CD4-positive, alpha-beta T cell treated with Interleukin-17A for 1 hour (primary cell): ENCODE measurements at places on chromosomes 5 and 9.

DNA sequence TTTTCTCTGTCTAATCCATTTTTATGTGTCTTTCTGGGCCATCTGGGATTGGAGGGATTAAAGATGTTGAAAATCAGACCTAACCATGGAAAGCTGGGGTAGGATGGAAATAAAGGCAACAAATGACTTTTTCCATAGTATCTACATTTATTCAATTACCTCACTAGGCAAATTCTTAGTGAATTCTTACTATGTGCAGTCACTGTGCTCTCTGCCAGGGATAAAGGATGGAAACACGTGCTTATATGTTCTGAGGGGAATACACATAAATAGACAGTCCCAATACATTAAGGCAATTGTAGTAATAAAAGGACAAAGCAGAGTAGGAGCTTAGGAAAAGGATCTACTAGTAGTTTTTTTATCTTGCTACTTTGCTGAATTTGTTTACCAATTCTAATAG lies 214.2 kb downstream of the PRR16 start:
- no peak for DNase-seq

DNA sequence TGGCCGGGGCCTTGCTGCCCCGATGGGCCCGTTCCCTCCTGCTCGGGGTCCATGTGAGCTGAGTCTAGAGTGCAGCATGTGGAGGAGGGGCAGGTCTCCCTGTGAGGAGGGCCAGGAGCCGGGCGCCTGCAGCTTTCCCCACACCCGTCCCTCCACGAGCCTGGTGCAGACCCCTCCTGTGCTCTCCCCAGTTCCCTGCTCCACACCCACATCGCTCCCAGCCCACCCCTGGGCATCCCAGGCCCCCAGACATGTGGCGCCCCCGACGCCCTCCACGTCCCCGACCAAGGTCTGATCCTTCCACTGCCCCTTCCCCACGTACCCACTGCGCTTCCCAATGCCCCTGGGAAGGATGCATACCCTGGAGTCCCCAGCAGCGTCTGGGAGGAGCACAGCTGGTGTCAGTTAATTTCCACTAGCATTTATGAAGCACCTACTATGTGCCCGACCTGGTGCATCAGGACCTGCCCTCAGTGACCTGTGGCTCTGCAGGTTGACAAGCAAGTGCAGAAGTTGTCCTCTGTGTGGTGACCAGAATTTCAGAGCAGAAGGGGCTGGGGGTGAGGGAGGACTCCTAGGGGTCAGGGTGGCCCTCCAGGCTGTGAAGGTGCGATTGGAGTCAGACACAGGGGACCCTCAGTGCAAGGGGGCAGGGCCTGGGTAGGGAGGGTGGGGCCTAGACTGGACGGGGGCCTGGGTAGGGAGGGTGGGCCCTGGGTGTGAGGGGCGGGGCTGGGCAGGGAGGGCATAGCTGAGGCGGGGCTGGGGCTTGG lies 10.8 kb upstream of the SLC6A18 start:
- DNase-seq = no peak

DNA sequence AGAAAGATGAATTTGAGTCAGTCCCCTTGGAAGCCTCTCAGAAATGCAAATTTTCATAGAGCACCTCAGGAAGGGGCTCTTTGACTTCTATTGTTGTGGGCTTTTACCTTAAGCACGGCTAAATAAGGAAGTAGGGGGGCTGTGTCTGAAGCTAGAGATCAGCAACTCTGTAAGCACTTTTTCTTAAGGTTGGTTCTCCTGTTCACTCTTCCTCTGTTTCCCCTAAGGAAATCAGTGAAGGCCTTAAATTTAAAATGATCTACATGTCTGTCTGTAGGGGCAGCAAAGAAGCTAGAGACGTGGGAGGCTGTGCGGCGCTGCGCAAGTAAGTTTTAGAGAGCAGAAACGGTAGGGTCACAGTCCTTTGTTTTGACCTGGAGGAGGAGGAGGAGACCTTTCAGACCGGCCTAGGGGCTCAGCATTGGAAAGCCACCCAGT lies 1.2 kb upstream of the CDC14B start:
- no peak for DNase-seq

DNA sequence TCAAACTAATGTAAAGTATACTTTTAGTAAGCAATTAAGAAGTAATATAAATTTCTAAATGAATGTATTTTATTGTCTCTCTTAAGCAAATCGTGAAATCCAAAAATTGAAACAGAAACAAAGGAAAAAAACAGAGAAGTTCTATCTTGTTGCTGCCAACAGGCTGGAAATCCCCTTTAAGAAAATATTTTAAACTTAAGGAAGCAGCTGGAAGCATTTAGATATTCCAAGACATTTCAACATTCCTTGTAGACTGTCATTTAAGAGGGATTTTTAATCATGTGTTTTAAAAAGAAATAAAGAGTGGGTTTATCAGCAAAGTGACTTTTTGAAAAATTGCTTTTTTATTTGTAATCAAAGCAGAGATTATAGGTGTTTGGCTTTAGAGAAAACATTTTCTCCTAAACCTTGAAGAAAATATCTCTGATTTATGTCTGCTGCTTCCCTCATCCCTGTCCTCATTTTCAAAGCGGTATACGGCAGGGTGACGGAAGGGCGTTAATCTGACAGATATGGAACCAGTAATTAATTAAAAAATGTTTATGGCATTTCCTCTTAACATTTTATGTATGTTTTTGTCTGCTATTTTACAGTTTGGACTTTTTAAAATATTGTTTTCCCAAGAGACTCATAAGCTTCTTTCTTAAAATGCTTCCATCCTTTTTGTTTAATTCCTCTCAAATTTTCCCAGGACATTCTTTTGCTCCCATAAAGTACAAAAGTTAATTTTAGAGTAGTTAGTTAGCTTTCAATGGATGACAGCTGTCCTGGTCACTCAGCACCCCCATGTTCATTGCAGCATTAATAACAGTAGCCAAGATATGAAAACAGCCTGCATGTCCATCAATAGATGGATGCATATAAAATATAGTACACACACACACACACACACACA lies 245.6 kb downstream of the LURAP1L start:
- no peak for DNase-seq

GRCh38 chr9:38358390-38359296 lies 33.9 kb upstream of the ALDH1B1 start:
- DNase-seq = no peak

DNA sequence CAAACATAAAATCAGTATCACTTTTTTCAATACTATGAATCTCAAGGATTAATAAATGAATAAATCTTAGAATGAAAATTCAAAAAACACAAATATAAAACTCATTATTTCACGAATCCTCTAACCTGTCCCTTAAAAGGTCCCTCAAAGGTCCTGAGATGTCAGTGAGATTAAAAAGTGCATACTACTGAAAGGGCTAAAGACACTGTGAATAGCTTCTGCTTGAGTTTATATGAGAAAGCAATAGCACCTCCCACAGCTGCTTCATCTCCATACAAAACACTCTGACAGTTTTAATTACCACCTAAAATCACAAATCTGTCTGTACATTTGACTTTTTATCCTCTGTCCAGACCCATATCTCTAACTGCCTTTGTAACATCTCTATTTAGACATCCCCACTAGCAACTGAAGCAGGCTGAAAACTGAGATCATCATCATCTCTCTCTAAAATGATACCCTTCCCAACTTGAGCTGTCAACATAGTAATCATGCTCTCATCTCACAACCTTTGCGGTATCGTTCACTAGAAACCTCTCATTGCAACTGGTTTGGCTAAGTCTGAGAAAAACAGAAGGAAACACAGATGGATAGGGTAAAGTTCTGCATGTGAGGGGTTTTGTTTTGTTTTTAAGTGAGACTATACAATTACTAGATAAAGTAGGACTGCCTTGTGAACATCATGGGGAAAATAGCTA lies 56.3 kb downstream of the TBCA start:
- no peak for DNase-seq

- no peak for DNase-seq
Observed at GRCh38 chr9:116198344-116198743, 44.8 kb downstream of the PAPPA start.

GRCh38 chr5:54969856-54970828 lies 15.3 kb downstream of the ESM1 start:
- no peak for DNase-seq

DNA sequence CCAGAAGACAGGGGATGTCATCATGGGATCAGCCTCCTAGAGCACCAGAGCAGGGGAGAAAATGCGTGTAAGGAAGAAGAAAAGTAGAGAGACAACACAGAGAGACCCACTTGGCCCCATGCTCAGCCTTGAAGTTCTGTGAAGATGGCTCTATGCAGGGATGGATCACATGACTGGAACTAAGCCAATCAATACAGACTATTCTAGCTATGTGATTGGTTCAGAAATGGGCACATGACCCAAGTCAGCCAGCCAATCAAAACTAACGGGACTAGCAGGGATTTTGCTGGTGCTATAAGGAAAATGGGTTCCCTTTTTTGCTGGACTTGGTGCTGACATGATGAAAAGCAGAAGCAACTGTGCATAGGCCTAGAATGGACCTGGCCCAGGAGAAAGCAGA lies 173.0 kb upstream of the TBC1D2 start:
- DNase-seq = no peak

- DNase-seq = no peak
Observed at GRCh38 chr9:136690104-136690805, 3.0 kb upstream of the AGPAT2 start.

GRCh38 chr9:82679472-82679871 lies 383.5 kb downstream of the RASEF start:
- no peak for DNase-seq

GRCh38 chr5:147688656-147689356 lies 93.7 kb downstream of the JAKMIP2 start:
- no peak for DNase-seq

- DNase-seq = no peak
Observed at GRCh38 chr5:68628082-68628814, 412.7 kb downstream of the PIK3R1 start.

GRCh38 chr9:135038331-135038730 lies 49.1 kb upstream of the OLFM1 start:
- no peak for DNase-seq

DNA sequence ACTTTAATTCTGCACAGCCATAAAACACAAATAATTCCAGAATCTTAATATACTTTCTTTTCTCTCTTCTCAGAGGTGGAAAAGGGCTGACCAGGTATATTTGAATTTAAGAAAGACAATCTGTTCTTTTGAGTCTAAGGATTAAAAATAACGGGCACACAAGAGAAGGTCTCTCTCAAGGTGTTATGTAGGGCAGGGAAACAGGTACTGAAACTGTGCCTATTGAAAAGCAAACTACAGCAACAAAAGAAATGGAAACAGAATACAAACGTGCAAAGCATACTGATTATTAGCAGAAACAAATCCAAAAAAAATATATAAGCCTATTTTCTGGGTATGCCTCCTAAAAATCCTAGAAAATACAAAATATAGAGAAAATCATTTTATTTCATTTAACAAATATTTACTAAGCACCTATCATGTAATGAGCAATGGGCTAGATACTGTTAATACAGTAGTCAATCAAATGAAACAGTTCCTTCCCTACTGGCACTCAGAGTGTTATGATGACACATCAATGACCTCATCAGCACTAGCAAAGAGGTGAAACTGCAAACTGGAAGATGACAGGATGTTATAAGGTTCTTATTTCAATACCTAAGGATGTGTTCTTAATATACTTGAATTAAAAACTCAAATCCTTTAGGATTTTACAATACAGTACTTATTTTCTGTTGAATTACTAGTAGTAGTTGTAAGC lies 87.7 kb downstream of the AUH start:
- DNase-seq = peak; percentile 14

GRCh38 chr9:99107421-99107820 lies 2.5 kb downstream of the TGFBR1 start:
- no peak for DNase-seq

GRCh38 chr5:61010467-61011454 lies 65.8 kb downstream of the NDUFAF2 start:
- DNase-seq = no peak

GRCh38 chr5:9924614-9925013 lies 294.5 kb upstream of the TAS2R1 start:
- DNase-seq = no peak

GRCh38 chr9:135376511-135377265 lies 102.9 kb upstream of the PPP1R26 start:
- no peak for DNase-seq

DNA sequence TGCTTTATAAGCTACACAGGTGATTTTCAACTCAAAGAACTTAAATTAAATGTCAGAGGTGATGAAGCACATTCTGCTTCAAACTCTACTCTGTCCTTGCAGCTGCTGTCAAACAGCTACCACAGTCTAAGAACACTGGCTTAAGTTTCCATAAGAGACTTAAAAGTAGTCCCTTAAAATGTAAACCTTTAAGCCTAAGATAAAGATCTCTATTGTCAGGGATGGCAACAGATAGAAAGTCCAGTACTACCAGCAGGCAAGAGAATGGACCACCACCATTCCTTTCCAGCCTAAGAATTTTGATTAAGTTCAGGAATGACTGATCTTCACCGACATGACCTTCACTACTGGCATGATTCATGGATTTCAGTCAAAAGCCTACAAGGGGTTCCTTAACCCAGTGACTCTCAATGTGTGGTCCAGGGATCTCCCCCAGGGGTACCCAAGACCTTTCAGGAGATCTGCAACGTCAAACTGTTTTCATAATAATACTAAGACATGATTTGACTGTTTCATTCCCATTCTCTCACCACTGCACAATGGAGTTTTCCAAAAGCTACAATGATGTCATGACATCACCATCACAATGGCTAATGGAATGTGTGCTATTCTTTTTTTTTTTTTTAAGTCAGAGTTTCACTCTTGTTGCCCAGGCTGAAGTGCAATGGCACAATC lies 41.1 kb upstream of the PLPP6 start:
- DNase-seq = no peak

DNA sequence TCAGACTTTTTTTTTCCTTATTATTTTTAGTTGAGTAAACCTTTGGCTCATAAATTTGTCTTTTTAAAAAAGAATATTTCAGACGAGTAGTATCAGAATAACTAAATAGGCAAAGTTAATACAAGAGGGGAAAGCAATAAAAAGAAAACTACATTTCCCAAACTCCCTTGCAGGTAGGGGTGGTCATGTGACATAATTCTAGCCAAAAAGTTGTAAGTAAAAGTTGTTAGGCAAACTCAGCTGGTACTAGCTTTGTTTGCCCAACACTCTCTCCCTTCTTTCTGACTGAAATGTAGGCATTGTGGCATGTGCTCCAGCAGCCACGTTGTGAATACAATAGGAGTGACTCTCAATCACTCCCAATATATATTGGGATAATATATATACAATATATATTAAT lies 20.9 kb downstream of the GIN1 start:
- no peak for DNase-seq

GRCh38 chr5:112848116-112848811 lies 12.8 kb upstream of the SRP19 start:
- peak; percentile 66 for DNase-seq

GRCh38 chr5:25224316-25224982 lies 579.7 kb upstream of the CDH10 start:
- no peak for DNase-seq

DNA sequence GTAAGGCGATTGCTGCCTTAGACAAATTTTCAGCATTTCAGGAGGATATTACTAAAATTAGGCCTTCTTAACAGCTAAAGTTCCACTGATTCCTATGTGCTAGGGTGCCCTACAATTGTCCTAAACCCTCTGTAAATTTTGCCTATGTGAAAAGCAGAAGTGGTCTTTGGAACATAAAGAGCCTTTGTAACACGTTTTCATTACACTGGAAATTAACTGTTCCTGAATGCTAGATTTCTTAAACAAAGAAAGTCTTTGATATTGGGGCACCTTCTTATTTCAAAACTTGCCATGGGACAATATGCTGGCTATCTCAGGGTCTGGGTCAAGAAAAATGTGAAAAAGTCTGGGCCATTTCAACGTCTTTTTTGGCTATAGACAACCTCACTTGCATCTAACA lies 60.4 kb upstream of the MOCS2 start:
- DNase-seq = no peak
